HepG2 (cell line): ENCODE measurements at places on chromosomes 4 and X. TPM values are rescaled to one million over a fixed set of nuclear protein-coding genes. Genes with fewer than 3 reads are reported as not detected.
A peak's percentile ranks its signal among the peaks of the same experiment; 100 is the strongest.

GRCh38 chr4:79959652-79960051 lies 113.4 kb downstream of the ANTXR2 start:
- no peak for DNase-seq

- DNase-seq = no peak
Measured at GRCh38 chr4:105198541-105198940, 51.9 kb downstream of the TET2 start.

The EXOSC9 gene
- total RNA-seq = 48.0 and 61.5 TPM in 2 replicates

DNA sequence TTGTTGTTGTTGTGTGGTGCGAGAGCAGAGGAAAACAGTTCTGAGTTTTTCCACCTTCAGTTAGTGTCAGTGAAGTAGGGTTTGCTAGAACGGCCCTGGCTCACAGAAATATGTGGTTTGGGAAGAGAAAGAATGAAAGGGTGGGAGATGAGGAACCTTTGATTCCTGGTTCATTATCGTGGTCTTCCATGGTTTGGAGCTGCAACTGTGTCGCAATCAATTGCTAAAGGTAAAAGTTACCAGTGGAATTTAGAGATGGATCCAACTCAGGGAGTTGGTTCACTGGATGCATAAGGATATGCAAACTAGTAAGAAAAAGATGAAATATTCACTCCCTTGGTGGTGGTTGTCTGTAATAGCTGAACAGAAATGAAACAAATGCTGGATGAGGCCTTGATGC lies 35.6 kb upstream of the GPR34 start:
- no peak for DNase-seq

- peak; percentile 30 for DNase-seq
Measured at GRCh38 chr4:174365018-174365587, 81.4 kb downstream of the CEP44 start.

The KIAA1210 gene
- not detected in 2 replicates for total RNA-seq

The HGFAC gene
- total RNA-seq = 0.98 and 8.5 TPM in 2 replicates

The MAMLD1 gene
- not detected in 2 replicates for total RNA-seq

The SSX4 gene
- not detected in 2 replicates for total RNA-seq

GRCh38 chrX:73979551-73980131 lies 324.3 kb upstream of the ZCCHC13 start:
- DNase-seq = no peak

- peak; percentile 88 for DNase-seq
Measured at GRCh38 chrX:45769761-45770582, 569.3 kb upstream of the DIPK2B start.

DNA sequence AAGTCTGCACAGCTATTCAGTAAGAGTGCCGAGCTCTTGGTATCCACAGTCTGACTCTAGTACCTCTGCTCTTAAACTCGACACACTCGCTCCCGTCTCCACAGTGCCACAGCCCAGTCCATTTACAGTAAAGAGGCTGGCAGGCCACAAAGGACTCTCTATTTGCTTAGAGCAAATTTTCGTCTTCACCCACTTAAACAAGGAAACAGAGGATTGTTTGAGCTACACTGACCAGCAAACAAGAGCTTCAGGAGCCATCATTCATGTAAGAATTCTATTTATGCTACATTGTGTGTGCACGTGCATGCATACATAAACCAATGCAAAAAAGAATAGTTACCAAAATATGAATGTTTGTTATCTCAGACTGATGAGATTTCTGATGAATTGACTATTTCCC lies 290.2 kb downstream of the USP46 start:
- DNase-seq = peak; percentile 91

The DCAF12L1 gene
- total RNA-seq = not detected in 2 replicates
